Stimulated activated CD4-positive, alpha-beta T cell treated with anti-CD3 and anti-CD28 coated beads, Interleukin-1b, Interleukin-23, amount 100 ng/mL, for 1 hour (primary cell): ENCODE measurements at places on chromosomes 2 and 18.

DNA sequence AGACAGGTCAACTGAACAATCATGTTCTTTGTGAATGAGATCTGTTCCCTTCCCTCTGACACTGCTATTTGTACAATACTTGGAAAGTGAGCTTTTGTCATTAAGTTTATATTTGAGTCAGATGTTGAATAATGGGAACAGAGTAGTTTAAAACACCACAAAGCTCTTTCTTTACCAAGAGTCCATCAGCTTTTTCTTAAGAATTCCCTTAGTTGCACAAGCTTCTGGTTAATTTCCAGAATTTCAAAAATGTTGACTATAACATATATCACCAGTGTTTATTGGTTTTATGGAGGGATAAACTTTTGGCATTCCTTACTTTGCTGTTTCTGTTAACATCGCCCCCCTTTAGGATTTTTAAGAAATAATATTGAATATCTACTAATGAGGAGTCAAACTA is 403.7 kb downstream of the CCDC85A start:
- no peak for DNase-seq

DNA sequence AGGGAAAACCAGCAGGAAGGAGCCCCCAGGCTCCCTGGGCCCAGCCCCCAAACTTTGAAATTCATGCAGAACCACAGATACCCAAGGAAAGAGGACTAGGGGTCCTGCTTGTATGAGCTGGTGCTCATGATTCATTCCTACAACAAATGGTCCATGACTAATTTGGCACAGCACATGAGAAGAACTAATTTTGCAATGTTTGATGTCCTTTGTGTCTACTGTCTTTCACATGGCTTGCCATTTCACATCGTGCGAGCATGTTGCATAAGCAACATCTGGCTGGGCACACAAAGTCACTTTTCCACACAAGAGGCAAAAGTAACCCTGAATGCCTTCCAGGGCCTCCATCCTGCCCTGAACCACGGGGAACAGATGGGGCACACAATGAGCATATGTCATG is 149.6 kb upstream of the APCDD1 start:
- DNase-seq = no peak

DNA sequence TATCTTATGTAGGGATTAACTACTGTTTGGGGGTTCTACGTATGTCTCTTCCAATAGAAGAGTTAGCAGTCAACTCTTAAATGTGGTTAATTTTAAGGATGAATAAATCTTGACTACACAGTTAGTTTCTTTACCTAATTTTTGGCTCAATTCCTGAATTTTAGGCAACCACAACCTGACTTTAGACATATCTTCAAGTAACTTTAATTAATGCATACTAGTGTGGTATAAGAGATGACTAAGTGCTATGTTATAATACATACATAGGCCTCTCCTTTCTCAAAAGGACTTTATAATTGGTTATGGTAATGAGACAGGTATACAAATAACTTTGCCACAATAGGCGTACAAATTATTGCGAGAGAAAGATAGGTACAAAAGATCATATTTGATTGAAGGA is 312.0 kb downstream of the IRS1 start:
- no peak for DNase-seq

DNA sequence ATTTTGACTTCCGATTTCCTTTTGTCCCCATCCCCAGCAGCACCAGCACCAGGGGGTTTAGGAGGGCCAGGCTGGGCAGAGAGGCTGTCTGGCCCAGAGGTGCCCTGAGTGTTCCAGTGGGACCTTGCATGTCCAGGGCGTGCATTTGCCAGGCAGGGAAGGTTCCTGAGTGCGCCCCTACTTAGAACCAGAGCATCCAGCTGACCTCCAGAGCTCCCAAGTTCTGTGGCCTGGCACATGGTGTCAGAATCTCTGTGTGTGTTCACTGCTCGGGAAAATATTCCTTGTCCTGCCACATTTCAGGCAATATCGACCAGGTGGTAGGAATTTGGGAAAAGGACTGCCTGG is 5.5 kb downstream of the SIX3 start:
- DNase-seq = no peak

DNA sequence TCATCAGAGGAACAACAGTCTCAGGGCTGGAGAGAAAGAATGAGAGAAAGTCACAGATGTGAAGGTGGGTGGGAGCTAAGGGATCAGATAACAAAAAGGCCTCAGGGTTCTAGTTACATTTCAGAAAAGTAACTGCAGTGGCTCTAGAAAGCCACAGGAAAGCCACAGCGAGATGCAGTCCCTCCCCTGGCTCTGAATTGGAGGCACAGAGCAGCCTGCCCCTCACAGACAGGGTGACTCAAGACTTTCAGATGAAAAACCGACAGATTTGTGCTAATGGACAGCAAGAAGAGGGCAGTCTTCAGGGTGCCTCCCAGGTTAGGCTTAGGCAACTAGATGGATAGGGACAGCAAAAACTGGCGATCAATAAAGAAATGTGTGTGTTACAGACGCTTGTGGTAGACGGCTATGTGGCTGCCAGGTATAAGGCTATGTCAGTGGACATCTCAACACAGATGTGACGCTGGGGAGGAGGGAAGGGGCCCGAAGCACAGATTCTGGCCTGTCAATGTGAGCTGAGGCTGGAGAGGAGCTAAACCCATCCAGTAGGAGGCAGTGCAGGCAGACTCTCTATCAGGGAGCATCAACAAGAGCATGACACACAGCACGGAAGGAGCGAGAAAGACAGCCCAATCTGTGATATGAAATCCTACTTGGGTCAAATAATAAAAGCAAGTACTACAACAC is 26.2 kb downstream of the UNC50 start:
- DNase-seq = no peak

GRCh38 chr2:241815477-241816430 is 6.8 kb downstream of the NEU4 start:
- no peak for DNase-seq

DNA sequence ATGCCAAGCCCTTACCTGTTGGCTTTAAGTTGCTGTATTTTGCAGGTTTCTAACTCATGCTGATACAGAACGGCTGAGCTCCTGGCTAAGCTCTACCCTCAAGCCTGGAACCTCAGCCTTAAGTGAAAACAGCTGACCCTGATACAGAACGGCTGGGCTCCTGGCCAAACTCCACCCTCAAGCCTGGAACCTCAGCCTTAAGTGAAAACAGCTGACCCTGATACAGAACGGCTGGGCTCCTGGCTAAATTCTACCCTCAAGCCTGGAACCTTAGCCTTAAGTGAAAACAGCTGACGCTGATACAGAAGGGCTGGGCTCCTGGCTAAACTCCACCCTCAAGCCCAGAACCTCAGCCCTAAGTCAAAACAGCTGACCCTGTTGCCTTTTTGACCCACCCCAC is 17.6 kb upstream of the DNER start:
- DNase-seq = no peak
